AG20443 (cell line): ENCODE measurements at places on chromosomes 4 and X.

GRCh38 chr4:88584471-88584900 lies 7.8 kb upstream of the HERC3 start:
- DNase-seq: no peak

DNA sequence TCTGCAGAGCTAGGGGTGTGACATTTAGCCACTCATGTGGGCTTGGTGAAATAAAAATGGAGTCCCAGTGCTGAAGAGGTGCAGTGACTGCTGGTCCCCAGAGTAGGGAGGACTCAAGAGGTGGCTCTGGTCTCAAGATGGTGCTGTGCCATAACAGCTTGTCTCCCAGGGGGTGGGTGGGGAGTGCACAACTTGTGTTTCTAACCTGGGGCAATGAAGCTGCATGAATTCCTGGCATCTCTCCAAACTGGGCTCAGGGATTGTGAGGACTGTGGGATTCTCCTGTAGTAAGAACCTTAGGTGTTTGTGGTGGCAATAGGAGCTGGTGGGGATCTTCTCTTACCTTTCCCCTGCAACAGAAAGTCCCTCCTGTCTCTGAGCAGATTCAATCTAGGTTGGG lies 278.9 kb upstream of the SFRP2 start:
- no peak for DNase-seq

- no peak for DNase-seq
Observed at GRCh38 chrX:8075636-8076035, 95.4 kb downstream of the VCX2 start.

DNA sequence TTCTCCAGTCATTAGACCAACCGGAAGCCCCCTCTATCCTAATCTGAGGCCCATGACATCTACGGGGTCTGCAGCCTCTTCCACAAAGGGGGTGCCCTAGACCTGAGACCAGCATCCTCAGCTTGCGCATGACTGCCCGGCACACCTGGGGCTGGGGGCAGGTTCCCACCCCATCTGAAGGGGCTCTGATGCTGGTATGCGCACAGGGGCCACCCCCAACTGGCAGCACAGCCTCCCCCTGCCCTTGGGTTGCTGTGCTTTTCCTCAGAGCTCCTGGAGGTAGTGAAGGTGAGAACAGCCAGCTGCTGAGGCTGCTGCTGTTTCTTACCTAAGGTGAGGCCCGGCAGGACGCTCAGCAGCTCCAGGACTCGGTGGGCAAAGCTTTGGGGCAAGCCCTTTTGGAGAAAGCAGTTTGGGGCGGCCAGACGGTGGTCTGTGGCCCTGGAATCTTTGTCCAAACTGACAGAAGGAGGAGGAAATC lies 18.9 kb upstream of the CPLX1 start:
- DNase-seq: no peak

GRCh38 chr4:129358571-129358970 lies 262.6 kb downstream of the C4orf33 start:
- DNase-seq: no peak
